MG63 (cell line): ENCODE measurements at places on chromosomes 16 and 17. TPM values are rescaled to one million over a fixed set of nuclear protein-coding genes. Genes with fewer than 3 reads are reported as not detected.

- DNase-seq: peak; percentile 56
Measured at GRCh38 chr16:649631-650030, 466 bp downstream of the WDR90 start.

DNA sequence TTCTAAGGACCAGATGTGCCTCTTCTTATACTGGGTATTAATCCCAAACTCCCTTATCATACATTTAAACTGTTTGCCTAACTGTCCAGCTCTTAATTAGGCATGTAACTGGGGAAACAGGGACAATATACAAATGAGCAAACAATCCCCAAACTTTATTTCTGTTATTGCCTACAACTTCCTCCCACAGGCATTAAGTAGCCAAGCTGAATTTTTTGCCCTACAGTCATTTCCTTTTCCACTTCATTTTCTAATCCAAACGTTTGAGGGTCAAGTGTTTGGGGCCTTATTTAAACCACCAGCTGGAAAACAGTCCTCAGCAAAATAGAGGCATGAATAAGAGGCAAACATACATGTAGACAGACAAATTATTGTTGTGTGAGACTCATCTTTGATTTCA, 77.4 kb upstream of the CCL2 start:
- no peak for DNase-seq

DNA sequence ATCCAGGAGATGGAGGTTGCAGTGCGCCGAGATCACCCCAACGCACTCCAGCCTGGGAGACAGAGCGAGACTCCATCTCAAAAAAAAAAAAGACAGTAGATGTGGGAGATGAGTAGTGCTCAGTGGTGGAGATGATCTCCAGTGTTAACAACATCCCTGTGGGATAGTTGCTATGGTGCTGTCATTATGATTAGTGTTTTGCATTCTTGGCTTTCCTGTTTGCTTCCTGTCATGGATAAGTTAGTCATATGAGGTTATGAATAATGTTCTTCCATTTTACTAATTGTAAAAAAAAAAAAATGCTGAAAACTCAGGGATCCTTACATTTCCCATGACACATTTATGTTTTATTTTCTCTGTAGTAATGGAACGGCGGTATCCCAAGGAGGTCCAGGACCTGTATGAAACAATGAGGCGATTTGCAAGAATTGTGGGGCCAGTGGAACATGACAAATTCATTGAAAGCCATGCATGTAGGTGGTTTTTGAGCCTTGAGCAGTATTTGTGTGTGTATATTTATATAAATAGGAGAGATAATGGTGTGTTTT, 24.5 kb upstream of the DUSP14 start:
- no peak for DNase-seq

- DNase-seq: peak; percentile 62
Measured at GRCh38 chr17:28744104-28744971, 527 bp downstream of the TRAF4 start.

KRT39 gene
- not detected in 2 replicates for total RNA-seq

- DNase-seq: peak; percentile 58
Measured at GRCh38 chr16:1961651-1962067, 2.3 kb downstream of the NDUFB10 start.

- DNase-seq: no peak
Measured at GRCh38 chr16:57208926-57209325, 22.8 kb downstream of the RSPRY1 start.

GRCh38 chr17:6140728-6141330, 70.7 kb downstream of the WSCD1 start:
- DNase-seq: no peak

KRTAP2-3 gene
- 0.33 TPM in 1 of 2 replicates, not detected in the other for total RNA-seq

DNA sequence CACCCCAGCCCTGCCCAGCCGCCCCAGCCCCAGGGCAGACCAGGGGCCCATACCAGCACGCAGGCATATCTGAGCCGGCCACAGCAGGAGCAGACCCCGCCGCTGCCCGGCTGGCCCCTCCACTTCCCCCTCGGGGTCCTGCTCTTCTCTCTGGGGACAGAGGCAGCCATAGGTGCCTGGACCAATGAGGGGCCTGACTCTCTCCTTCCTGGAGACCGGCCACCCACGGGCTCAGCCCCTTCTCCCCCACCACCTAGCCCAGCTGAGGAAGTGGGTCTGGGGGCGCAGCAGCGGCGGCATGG, 3.8 kb downstream of the TMC6 start:
- no peak for DNase-seq

- DNase-seq: no peak
Measured at GRCh38 chr16:58451265-58451689, 48.7 kb upstream of the NDRG4 start.

GRCh38 chr16:83706394-83706793, 101.4 kb upstream of the HSBP1 start:
- DNase-seq: no peak

- DNase-seq: no peak
Measured at GRCh38 chr16:82088483-82088882, 53.4 kb downstream of the HSD17B2 start.

KRT24 gene
- total RNA-seq: not detected in 2 replicates

- peak; percentile 31 for DNase-seq
Measured at GRCh38 chr16:23597003-23597756, 1.1 kb upstream of the NDUFAB1 start.

DNA sequence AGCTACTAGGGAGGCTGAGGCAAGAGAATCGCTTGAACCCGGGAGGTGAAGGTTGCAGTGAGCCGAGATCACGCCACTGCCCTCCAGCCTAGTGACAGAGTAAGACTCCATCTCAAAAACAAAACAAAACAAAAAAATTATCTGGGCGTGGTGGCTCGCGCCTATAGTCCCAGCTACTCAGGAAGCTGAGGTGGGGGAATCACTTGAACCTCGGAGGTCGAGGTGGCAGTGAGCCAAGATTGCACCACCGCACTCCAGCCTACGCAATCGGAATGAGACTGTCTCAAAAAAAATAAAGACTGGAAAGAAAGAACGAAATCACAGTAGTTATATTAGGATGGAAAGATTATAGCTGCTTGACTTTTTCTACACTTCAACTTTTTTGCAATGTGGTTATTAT, 18.9 kb downstream of the COG1 start:
- no peak for DNase-seq

DNA sequence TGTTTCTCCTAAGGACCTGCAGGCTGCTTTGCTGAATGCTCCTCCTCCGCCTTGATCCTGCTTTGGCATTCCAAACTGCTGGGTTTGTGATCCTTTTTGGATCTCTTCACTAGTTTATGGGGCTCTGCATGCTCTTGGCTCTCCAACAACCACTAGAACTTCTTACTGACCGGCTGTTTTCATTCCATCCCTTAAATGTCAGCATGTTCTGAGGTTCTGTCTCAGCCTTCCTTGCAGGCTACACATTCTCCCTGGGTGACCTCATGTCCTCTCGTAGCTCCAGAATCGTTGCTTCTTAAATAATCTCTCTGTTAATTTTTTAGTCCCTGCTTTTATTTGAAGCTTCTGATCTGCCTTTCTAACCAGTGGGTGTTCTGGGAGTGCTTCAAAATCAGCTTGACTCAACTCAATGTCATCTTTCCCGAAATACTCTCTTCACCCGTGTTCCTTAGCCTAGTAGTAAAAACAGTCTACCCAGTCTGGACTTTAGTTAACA, 119.0 kb upstream of the HS3ST2 start:
- peak; percentile 78 for DNase-seq

GPRC5C gene
- 10.4 and 18.5 TPM in 2 replicates for total RNA-seq

HEATR9 gene
- total RNA-seq: not detected in 2 replicates

DNA sequence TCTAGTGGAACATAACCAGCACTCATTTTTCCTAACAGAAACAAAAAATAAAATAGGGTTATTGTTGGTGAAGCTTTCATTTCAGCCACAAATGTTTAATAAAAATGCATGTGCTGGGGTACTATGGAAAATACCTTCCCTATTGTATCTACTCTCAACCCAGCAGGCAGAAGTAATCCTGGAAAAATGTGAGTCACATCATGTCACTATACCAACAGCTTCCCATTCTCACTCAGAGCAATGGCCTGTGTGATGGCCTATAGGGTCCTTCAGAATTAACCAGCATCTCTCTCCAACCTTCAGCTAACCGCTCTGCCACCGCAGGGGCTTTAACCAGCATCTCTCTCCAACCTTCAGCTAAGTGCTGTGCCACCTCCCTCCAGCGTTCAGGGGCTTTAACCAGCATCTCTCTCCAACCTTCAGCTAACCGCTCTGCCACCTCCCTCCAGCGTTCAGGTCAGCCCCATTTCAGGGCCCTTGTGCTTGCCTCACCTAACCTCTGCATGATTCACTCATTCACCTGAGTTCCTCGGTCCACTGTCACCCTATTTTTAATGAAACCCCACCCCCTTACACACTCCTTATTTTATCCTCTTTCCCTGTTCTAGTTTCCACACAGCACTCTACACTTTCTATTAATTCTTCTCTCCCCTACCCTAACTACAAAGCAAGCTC, 34.0 kb downstream of the UBE2G1 start:
- no peak for DNase-seq

GRCh38 chr16:10239640-10240039, 57.4 kb upstream of the GRIN2A start:
- DNase-seq: no peak

TBC1D3K gene
- total RNA-seq: not detected in 2 replicates

TMEM238L gene
- total RNA-seq: not detected in 2 replicates

ACBD4 gene
- total RNA-seq: 2.7 and 5.0 TPM in 2 replicates

DNA sequence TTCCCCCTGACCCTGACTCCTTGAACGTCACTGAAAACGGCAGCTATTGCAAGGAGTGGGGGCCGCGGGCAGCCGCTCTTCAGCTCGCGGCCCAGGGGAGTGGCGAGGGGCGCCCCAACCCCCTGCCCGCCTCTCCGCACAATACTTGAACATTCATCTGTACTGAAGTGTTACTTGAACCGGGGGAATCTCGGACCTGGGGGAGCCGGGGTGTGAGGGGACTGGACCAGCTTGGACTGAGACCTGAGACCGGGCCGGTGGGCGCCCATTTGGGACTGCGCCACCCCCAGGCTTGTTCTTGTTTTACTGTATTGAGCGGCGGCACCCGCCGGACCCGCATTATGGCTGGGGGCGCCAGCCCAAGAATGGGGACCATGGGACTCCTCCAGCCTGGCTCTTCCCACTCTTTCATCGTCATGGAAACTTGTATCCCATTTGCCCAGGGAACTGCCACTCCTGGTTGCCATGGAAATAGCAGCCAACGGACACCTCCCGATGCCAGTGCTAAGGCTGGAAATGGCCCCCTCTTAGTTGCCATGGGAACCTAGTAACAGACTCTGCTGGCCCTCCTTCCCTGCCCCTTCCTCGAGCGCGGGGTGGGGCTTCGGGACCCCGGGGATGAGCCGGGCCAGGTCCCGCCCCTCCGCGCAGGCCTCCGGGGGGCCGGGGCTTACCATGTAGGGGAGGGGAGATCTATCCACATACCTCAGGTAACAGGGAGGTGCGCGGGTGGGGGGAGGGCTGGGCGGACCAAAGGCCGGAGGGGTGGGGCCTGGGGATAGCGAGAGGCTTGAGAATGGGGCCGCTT, 805 bp upstream of the ORAI3 start:
- peak; percentile 68 for DNase-seq

GRCh38 chr17:37067555-37068111, 118.9 kb downstream of the AATF start:
- peak; percentile 88 for DNase-seq

ST6GALNAC2 gene
- total RNA-seq: 0.15 and 0.30 TPM in 2 replicates

SLC2A4 gene
- not detected in 2 replicates for total RNA-seq

PPL gene
- 0.07 and 0.36 TPM in 2 replicates for total RNA-seq

- no peak for DNase-seq
Measured at GRCh38 chr17:76278268-76278908, 13.2 kb downstream of the UBALD2 start.

SHCBP1 gene
- total RNA-seq: 58.3 and 92.9 TPM in 2 replicates

DNA sequence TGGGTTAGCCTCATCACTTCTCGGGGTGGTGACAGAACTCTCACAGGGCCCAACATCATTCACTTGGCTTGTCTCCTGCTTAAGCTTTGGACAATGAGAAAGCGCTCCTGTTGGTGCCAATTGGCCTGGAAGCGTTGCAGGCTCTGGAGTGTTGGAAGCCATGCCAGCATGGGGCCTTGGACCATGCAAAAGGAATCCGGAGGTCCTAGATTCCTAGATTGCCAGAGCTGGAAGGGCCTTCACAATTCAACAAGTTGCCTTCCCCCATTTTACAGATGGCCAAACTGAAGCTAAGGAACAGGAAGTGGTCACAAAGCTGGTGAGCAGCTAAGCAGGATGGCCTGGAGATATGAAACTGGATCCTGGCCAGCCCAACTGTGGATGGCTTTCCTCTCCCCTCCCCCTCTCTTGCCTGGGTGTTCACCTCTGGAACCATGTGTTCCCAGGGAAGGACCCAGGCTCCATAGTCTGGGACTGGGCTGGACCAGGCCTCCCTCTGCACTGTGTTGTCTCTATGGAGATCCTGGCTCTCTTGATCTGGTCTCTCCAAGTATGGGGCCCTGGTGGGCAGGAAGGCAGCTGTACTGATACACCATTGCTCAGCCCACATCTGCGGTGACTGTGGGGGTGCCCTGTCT, 6.0 kb upstream of the IGFBP4 start:
- peak; percentile 80 for DNase-seq

GRCh38 chr17:49217651-49218413, 7.3 kb downstream of the ABI3 start:
- DNase-seq: no peak

DNA sequence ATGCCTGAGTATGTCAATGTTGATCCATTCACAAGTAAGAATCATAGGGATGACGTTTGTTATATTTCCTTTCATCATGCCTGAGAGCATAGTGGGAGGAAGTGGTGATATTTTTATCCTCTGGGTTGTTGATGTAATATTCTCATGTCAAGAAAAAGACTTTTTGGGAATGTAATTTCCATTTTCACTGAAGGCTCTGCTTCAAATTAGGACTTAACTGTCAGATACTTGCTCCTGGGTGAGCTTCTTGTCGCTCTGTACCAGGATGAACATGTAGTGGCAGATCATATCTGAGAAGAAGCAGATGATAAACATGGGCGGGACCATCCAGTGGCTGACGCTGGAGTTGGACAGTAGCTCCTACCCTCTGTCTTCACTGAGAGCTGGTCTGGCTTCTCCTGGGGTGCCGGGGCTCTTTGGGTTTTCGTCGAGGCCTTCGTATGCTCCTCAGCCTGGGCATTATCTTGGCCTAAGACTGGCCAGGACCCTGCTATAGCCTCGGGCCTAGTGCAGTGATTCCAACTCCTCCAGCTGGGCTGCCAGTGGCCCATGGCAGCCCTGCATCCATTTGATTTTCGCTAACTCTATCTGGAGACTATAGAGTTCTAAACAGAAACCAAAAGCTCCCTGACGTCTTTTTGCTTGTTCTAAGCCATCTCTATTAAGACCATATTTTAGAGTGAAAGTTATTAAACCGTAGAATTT, 19.7 kb downstream of the CYB5B start:
- no peak for DNase-seq

TENT4B gene
- total RNA-seq: 5.0 and 19.1 TPM in 2 replicates
